ENCODE measurements at places on chromosomes 16 and 17.

DNA sequence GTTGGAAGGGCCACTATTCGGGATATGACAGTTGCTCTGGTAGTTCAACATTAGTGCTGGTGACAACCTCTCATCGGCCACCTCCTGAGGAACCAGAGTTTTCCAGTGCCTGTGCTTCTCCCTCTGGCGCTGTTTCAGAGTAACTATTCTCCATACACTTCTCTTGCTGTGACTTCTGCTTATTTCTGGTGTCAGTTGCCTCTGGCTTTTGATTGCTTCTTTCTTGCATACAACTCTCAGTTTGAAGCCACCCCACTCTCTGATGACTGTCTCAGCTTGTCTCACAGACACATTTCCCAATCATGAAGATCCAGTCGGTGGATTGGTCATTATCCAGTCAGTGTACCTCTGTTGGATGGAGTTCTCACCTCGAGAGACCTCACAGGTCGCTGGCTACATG, 3.4 kb upstream of the TM4SF5 start:
- DNase-seq, result no peak

GRCh38 chr17:75549246-75550138, 24.0 kb downstream of the LLGL2 start:
- DNase-seq, result no peak

- no peak for DNase-seq
Measured at GRCh38 chr16:2656985-2657384, 25.3 kb upstream of the KCTD5 start.

DNA sequence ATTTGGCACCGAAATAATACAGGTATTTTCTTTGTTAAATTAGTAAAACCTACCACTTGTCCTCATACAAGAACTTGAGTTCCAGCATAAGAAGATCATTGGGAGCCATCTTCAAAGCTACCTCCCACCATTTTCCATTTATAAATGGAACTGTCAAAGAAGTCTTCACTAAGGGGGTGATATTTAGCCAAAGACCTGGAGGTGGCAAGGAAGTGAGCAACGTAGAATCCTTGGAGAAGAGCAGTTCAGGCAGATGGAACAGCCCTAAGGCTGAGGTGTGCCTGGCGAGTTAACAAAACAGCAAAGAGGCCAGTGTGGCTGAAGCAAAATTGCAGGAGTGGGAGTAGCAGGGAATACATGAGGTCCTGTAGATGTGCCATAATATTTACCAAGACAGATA, 1.8 kb downstream of the KCNJ16 start:
- no peak for DNase-seq

- no peak for DNase-seq
Measured at GRCh38 chr16:24741862-24742261, 12.4 kb downstream of the TNRC6A start.

- DNase-seq, result no peak
Measured at GRCh38 chr17:46139432-46140210, 53.6 kb downstream of the KANSL1 start.

DNA sequence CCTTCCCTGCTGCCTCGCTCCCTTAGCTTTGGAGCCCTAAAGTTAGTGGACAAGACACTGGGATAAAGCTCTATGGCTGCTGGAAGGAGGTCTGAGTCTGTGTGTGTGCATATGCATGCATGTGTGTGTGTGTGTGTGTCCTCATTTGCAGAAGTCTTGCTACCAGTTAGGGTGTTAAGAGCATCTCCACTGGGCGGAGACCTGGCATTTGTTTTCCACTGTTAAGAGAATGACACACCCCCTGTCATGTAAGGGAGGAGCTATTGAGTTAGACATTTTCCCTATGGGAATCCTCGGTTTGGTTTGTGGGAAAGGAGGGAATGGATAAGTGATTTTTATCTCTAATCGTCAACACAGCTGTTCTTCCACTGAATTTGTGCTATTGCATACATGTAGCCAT, 24.8 kb upstream of the ARHGAP23 start:
- DNase-seq, result no peak

- no peak for DNase-seq
Measured at GRCh38 chr17:77440560-77440981, 299.8 kb downstream of the SEC14L1 start.

- DNase-seq, result peak; percentile 78
Measured at GRCh38 chr17:74957935-74958740, 14.4 kb downstream of the HID1 start.

DNA sequence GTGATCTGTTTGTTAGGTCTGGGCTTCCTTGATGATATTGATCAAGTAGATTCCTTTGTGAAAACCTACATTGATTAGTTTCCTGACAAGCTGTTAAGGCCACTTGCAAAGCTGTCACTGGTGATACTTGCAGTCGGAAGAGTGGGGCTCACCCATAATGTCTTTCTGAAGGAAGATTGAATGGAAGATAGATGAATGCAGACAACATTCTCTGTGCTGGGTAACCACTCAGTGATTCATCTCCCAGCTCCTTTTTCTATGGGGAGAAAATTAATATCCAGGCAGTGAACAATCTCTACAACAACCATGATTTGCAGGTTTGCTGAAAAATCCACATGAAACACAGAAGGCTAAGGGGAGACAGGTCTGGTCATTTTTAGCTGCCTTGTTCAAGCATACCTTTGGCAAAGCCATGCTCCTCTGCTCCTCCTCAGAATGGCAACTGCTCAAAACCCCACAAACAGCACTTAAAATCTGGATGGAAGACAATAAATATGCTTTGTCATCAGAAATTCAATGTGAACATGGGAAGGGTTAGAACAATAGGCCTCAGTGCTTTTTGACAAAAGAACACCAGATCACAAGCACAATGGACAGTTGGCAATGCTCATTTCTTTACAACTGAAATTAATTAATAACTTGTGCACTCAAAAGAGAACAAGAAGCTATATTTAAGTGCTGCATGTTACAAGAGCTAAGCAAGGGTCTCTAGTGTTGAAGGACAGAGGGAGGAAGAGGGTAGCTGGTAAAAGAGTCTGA, 495.4 kb downstream of the TOX3 start:
- no peak for DNase-seq

GRCh38 chr17:77308861-77309726, 168.3 kb downstream of the SEC14L1 start:
- no peak for DNase-seq

GRCh38 chr16:31052114-31052513, 18.8 kb downstream of the STX4 start:
- peak; percentile 44 for DNase-seq

DNA sequence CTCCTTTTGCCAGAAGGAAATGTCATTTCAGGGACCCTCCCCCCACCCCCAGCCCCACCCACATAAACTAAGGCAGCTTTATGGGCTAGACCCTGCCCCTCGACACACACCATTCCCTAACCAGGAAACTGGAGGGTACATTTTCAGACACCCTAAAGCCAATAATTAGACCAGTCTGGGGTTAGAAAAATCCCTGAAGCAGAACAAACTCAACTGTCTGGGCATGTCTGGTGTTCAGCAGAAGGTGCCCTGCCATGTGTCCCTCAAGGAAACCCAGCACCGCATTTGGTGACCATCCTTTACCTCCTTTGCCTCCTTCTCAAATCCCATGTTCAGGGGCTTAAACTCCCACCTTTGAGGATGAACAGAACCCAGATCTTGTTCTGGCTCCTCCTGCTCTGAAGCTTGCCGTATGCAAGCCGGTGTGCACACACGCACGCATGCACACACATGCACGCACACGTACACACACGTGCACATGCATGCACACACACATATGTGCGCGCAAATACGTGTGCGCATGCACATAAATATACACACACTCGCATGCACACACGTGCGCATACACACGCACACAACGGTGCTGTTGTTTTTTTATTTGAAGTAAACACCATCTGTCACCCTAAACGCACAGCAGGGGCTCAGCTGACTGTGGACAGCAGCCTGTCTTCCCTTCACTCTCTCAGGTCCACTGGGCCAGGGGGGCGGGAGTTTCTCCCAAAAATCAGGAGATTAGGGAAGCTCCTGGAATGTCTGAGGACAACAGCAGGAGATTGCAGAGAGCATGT, 156.8 kb upstream of the TNRC6C start:
- DNase-seq, result no peak

GRCh38 chr16:86396901-86397311, 113.4 kb upstream of the FOXF1 start:
- DNase-seq, result no peak

DNA sequence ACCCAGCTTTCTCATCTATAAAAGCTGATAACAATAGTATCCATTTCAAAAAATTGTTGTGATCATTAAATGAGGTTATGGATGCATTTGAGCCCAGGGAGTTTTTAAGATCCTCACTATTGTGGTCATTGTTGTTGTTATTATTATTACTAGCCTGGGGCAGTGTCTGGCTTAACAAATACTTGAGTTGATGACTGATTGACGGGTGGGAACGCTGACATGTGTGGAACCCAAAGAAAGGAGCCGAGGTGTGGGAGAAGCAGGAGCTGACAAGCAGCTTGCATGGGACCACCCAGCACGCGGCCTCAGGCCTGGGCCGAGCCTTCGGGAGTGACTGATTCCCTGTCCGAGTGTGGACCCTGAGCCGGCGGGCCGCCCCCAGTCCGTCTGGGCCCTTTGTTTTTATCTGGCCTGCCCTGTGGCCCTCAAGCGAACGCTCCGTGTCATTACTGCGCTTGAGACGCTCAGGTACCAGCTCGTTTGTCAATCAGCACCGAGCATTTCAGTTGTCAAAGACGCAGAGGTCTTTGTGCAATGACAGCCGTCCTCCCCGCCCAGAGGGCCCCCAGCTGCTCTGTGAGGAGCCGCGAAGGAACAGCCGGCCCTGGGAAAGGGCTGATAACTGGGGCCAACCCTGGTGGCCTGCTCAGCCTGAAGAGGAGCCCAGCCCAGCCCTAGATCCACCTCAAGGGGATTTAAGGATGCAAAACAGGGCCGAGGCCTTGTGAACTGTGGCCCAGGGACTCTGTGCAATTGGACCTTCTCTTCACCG, 132.9 kb upstream of the FOXF1 start:
- DNase-seq, result no peak

All from omental fat pad (tissue), 4 donors.